ENCODE measurements at places on chromosomes 11 and 22.

DNA sequence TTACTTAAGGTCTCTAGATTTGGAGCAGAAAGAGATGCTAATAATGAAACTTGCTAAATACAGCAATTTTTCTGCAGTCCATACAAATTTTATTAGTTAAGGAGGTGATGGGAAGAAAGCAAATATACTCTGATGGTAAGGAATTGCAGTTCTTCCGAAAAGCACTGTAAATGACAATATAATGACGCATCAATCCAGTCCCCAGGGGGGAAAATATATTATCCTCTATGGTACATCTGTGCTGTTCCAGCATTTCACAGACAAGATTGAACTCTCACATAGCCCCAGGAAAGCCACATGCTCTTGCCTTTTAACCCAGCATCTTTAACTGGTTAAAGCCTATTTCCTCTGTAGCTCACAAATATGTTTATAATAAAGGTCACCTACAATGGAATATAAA is 416.6 kb upstream of the CCDC90B start:
- DNase-seq: no peak

DNA sequence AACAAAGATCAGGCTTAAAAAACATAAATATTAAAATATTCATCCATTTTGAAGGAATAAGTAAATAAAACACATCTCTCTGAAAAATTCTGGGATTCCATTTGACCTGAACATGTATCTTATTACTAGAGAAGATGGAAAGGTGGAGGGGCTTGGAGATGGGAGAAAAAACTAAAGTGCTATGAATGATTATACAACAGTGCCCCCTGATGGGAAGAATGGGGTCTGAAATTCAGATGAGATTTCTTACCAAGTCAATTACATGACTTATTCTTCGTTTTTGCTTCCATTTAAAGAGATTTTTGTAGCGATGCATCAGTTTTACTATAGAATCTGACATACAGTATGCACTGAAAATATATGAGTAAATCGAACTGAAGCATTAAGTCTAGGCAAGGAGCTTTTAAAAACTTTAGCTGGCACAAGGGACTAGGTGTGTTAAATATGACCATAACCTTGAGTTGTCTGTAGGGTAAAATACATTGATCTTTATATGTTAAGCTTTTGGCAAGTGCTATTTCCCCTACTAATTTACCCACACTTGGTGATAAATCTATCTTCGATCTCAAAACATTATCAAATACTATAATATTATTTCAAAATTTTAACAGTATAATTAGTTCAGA is 718.8 kb downstream of the CNTN5 start:
- DNase-seq: no peak

GRCh38 chr11:120424185-120424969 is 87.2 kb upstream of the GRIK4 start:
- DNase-seq: no peak

DNA sequence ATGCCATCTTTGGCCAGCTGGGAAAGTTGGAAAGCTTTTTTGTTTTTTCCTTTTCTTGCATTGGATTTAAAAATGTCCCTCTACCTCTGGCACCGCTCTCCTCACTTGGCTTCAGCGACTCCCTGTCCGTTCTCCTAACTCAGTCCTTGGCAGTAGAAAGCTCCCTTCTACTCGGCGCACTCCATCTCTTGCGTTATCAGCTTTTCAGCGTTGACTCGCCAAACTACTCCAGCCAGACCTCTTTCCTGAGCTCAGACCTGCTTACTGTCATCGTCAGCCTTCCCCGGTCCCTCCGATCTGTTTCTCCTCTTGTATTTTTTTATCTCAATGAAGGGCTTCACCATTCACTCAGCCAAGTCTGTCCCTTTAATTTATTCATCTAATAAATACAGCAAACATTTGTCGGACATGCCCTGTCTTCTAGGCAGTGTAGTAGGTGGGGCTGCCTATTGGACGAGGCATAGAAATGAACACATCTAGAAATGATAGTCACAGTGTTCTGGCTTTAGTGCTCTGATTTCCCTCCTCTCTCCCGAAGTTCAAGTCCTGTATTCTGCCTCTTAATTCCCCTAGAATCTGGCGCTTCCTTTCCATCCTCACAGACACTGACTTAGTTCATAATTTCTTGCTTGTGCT is 839 bp downstream of the CEP164 start:
- DNase-seq: no peak

DNA sequence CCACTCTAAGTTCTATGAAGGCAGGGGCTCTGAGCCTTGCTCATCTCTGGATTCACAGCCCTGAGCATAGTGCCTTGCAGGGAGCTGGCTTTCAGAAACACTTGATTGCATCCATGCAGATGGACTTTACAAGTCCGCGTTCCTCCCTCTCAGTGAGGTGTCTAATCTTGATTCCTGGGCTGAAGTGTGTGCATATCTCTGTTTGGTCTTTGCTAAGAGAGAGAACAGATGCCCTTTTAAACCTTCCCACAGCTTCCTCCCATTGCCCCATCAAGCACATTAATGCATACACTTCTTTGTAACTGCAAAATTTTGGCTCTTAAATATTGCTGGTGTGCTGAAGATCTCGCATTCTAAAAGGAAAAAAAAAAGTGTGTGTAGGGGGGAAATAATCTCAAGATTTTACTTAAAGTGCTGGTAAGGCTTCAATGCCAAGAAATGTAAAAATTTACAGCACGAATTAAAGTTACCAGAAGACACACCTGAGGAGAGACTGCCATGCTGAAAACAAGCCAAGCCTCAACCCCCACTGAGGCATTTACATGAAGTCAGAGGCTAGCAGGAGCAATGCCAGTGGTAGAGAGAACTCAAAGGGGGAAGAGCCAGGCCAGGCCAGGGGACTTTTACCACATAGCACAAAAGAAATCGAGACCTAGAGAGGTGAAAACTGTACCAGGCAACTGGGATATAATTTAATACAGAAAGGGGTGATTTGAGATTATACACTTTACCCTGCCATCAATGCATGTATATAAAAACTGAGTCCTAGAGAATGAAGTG is 492.1 kb downstream of the SOX6 start:
- no peak for DNase-seq

DNA sequence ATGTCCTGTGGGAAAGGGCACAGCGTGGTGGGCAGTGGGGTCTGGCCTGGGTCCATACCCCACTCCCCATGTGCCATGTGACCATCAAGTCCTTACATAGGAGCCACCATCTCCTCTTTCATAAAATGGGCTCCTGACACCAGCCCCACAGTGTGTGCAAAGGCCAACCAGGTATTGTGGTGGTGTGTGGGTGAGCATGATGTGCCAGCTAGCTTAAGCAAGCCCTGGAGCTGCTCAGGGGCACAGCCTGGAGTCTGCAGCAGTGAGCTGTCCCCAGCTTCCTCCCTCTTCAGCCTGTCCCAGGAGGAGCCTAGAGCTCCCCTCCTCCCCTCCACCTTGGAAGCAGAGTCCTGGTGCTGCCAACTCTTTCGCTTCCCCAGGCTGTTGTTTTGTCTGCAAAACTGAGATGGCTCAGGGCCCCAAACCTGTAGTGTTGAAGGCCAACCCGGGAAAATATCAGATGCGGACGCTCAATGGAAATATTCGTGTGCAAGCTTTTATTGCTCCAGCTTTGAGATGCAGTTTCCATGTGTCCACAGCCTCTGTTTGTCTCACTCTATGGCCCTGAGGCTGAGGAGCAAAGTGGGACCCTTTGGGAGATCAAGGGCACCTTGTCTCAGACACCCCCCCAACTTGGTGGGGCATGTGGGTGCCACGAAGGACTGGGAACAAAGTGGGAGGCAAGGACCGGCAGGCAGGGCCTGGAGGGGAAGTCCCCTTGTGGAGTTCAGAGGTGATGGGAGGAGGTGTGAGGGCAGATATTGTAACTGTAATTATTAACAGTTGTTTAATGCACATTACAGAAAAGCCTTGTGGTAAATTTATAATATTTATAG is 92.6 kb downstream of the CTTN start:
- DNase-seq: no peak

- no peak for DNase-seq
These were observed 11.0 kb downstream of the TKFC start for GRCh38 chr11:61343792-61344745.

DNA sequence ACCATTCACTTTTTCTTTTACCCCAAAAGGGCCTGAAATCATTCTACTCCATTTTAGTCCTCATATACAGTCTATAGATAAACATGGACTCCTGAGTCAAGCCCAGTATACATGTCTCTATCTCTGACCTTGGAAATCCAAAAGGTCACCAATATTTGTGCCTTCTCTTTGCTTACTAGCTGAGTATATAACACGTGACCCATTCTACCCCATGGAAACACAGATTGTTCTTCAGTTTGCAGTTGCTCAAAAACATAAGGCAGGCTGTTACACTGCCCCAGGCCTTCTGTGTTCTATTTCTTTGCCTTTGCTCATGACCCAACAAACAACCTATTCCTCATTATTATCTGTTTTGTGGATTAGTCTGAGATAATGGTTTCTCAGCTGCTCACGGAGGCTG is 5.8 kb downstream of the NRIP3 start:
- DNase-seq: no peak

- no peak for DNase-seq
These were observed 188.4 kb downstream of the SOX6 start for GRCh38 chr11:16167706-16168487.

GRCh38 chr11:57491371-57492061 is 24.0 kb downstream of the SLC43A1 start:
- no peak for DNase-seq

DNA sequence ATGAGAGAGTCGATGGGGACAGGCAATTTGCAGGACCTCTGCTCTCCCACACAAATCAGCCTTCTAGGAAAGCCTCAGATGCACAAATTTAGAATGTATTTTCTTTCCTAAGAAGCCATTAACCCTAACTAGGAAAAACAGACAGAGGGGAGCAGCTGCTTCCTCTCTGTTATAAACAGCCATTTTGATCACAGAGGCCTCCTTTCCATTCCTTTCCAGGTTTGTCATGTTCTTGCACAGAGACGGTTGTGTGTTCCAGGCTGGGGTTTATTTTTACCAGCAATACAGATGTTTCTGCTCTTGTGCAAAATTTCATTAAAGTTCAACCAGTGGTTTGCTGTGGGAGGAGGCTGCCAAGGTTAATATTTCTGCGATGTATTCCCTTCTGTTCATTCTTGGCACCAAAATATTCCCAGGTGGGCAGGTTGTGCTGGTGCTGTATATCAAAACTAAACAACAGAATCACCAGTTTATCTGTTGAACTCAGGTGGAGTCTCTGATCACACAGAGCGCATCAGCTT is 90.2 kb downstream of the NAV2 start:
- DNase-seq: no peak

GRCh38 chr22:29030618-29031226 is 30.9 kb downstream of the C22orf31 start:
- no peak for DNase-seq

GRCh38 chr11:30985536-30985935 is 384.0 kb downstream of the DCDC1 start:
- no peak for DNase-seq

DNA sequence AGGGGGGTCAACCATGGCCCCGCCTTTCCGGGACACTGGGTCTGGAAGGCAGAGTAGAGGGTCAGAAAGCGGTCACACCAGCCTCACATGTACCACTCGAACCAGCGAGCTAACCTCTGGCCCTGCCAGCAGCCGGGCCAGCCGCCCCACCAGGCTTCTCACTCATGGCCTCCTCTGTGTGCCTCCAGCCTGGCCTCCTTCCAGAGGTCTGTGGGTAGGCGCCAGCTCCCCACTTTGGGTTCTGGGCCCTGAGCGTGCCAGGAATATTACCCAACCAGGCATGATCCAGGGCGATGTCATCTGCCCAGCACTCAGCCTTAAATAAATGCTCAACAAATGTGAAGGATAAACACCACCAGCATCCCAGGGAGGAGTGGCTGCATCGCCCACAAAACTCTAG is 5.8 kb downstream of the SCUBE1 start:
- DNase-seq: no peak

- no peak for DNase-seq
These were observed 57.2 kb downstream of the PPFIBP2 start for GRCh38 chr11:7570938-7571521.

DNA sequence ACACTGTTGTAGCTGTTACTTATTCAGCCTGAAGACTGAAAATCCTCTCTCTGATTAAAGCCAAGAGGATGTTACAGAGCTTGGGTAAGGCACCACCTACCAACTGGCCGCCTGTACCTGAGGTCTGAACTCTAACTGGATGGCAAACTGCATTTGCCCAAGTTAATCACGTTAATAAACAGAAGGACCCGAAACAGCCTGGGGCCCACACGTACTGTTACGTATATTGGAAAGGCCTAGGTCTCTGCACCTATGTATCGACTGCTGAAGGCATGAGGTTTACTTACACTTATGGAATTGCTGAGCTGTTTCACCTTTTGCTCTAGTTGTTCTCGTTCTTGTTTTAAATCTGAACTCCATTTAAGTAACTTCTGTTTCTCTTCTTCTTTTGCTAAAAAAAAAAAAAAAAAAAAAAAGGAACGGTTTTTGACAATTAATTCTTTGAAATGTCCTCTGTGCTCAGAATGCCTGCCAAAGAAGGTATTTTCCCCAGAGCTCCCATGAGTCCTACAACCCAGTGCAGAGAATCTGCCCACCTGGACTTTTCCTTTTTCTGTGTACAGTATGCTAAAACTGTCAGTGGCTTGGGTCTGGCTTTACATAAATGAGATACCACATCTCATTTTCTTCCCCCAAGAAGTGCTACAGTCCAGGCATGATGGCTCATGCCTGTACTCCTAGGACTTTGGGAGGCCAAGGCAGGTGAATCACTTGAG is 13.1 kb downstream of the LARGE2 start:
- no peak for DNase-seq

- no peak for DNase-seq
These were observed 10.2 kb upstream of the BIRC3 start for GRCh38 chr11:102306817-102307726.

GRCh38 chr22:50224071-50224470 is 20.8 kb downstream of the TUBGCP6 start:
- DNase-seq: no peak

GRCh38 chr11:116388146-116388545 is 384.6 kb downstream of the BUD13 start:
- no peak for DNase-seq

- DNase-seq: no peak
These were observed 72.3 kb downstream of the SHANK2 start for GRCh38 chr11:71179877-71180605.

GRCh38 chr11:36249246-36249645 is 40.0 kb downstream of the COMMD9 start:
- DNase-seq: no peak

GRCh38 chr11:10709299-10710086 is 15.9 kb upstream of the IRAG1 start:
- no peak for DNase-seq

DNA sequence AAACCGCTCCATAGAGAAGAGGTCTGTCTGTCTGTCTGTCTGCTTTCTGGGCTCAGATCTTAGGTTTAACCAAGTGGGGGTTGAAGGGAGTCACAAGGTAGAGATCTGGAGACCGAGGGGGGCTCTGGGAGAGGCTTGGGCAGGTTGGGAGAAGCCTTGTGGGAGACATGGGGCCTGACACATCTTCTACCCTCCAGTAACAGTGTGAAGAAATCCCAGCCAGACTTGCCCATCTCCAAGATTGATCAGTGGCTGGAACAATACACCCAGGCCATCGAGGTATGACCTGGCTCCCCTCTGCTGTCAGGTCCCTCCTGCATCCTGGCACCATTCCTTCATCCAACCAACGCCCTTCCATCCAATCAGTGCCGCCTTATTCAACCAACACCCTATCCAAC is 7.4 kb downstream of the PRR33 start:
- DNase-seq: no peak

GRCh38 chr11:134599299-134599771 is 187.3 kb upstream of the B3GAT1 start:
- DNase-seq: no peak

GRCh38 chr22:47409539-47410275 is 647.3 kb downstream of the TBC1D22A start:
- DNase-seq: no peak

- DNase-seq: no peak
These were observed 3.2 kb downstream of the TBC1D10C start for GRCh38 chr11:67406969-67407687.

All from NCI-H2081 treated with DMSO at 0.1 percent for 48 hours (cell line).